ENCODE measurements at places on chromosomes 3 and 15.

- no peak for DNase-seq
These were observed 27.9 kb upstream of the NIT2 start for GRCh38 chr3:100306695-100307094.

GRCh38 chr3:129690406-129690805 lies 83.9 kb upstream of the PLXND1 start:
- peak; percentile 39 for DNase-seq

DNA sequence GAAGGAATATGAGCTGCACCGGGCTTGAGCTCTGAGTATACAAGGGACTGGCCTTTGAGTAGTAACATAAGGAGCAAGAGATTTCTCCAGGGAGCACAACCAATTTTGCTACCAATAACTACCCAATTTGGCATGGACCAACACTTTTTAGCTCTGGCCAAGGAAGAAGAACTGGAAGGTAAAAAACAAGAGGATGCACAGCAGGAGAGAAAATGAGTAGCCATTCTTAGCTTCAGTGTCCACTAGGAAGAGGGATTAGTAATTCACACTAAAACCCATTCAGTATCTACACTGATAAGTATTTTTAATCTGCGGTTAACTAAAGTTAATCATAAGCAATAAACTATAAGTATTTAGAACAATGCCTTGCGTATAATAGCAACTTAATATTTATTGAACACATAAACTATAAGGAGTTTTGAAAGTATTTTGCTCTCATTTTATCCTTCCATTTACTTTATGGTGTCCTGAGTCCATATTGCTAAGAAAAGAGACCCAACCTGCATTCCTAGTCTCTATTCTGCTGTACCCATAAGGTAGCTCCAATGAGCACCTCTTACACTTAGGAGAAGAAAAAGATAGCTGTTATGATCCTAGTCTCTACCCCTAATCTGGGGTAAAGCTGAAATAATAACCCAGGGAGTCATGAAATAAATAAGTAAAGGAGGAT lies 268.9 kb downstream of the IGSF11 start:
- DNase-seq, result no peak

DNA sequence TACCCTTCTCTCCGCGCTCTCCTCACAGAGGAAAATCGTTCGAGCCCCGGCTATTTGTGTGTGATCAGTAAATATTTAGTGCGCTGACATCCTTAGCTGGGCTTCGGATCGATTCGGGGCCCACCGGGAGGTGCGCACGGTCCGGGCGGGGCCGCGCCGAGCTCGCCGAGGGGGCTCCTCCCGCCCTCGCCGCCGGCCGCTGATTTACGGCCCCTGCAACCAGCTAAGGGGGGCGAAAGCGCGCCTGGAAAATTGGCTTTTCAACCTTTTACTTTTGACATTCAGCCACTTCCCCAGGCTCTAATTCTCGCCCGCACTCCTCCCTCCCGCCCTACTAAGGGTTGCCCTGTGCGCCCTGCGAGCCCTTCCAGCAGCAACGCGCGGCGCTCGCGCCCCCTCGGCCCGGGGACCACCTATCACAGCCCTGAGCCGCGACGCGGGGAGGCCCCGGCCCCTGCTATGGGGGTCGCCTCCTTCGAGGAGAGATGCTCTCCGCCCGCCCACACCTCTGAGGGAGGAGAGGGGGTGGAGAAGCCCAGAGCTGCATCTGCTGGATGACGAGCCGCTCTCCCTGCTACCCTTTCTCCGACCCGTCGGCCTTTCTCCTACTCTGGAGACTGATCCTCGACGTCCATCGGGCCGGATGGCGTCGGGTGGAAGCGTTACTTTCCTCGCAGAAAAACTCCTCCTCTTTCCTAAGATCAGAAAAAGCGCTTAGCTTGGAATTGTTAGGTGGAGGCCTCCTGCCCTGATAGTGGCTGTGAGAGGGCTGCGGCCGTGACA lies 7.8 kb upstream of the NR2F2 start:
- no peak for DNase-seq

- no peak for DNase-seq
These were observed 7.6 kb downstream of the SELENOS start for GRCh38 chr15:101269479-101270223.

- no peak for DNase-seq
These were observed 7.0 kb upstream of the THBS1 start for GRCh38 chr15:39573844-39574243.

DNA sequence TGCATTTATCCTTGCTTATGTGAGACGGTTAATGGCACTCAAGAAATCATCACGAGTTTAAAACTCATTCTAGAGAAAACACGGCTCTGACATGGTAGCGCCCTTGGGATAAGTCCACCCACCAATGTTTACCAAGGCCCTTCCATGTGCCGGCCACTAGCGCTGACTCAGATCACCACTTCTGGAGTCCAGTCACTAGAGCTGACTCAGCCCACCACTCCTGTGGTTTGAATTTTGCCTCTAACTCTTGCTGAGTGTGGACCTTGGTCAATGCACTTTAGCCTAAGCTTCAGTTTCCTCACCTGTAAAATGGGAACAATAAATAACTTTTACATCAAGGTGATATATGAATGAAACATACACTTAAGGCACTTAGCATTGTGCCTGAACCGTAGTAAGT lies 358.4 kb upstream of the PROK2 start:
- no peak for DNase-seq

- DNase-seq, result no peak
These were observed 194.2 kb downstream of the PLCL2 start for GRCh38 chr3:17078926-17079465.

DNA sequence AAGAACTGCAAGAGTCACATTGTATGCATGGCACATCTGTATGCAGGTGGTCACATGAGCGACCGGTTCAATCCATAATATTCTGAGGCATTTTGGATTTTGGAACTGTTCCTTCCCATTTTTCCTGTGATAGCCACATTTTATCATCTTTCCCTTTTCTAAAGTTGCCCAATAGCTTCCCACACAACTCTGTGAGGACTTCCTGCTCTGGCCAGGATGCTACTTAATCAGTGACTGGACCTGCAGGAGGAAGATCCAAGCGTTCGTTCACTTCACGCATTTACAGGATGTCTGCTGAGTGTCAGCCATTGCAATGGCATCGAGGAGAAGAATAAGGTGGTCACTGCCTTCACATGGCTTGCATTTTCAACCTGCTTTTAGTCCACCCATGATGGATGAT lies 9.8 kb downstream of the KLHL6 start:
- DNase-seq, result no peak

DNA sequence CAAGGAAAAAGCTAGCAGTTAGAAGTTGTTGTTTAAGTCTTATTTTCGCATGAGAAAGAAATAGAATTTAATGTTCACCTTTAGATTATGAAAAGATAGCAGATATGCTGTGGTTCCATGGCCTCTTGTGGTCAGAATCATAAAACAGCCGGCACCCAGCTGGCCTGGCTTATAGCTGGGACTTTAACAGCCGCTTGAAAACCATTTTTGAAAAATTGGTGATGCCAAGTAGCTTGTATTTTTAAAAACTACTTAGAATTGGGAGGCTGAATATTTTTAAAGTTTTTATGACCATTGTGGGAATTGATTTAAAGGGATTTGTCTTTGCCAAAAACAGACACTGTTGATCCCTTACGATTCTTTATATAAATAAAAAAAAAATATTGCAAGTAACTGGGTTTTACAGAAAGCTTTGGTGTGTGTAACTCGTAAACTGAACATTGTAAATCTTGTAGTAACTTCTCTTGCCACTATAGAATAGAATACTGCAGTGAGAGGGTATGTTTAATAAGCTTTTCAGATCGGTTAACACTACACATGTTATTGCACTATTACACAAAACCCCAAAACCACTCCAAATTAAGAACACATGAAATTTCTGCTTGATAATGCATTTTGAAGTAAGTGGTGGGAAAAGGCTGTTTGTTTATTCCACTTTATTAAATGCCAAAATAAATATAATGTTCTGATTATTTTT lies 6.6 kb downstream of the ARRDC4 start:
- no peak for DNase-seq

- DNase-seq, result no peak
These were observed 10.2 kb upstream of the HHATL start for GRCh38 chr3:42712688-42713372.

DNA sequence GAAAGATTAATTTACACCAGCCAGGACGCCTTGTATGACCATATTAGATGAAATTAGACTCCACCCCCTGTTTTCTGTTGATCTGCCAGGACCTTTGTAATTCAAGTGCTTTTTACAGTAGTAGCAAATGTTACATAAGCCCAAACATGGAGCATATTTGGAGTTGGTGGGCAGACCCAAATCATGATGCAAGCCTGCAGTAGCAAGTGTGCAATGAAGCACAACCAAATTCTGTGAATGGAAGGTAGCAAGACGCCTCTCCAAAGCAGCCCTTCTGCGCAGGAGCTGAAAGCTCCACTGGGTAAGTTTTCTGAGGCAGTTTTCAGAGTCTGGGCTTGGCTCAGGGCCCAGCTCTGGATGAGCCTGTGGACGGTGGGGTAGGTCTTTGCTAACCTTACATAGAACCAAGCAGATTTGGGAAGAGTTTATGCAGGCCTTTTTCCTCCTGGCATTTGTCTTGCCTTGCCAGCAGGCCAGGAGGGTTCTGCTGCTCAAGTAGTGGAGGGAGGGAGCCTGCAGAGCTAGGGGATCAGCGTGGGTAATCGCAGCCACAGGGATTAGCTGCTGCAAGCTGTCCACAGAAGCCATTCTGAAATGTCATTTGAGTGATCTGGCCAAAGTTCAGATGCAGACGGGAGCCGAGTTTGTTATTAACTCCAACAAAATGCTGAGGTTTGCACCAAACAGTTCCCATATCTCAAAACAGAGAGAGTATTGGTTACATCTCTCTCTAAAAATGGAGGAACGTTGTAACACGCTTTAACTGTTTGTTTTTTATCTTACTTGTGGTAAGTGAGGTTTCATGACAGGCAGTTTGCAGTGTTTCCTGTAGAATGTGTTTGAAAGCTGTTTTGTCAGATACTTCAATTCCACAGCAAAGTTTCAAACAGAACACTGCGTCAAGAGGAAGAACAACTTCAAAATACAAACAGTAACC lies 55.4 kb downstream of the PSMD6 start:
- no peak for DNase-seq

- no peak for DNase-seq
These were observed 46.7 kb downstream of the CAPN3 start for GRCh38 chr15:42405863-42406482.

- no peak for DNase-seq
These were observed 110.0 kb downstream of the AQP9 start for GRCh38 chr15:58247855-58248842.

GRCh38 chr3:149532489-149533180 lies 58.1 kb downstream of the TM4SF4 start:
- DNase-seq, result peak; percentile 4

- DNase-seq, result no peak
These were observed 13.8 kb downstream of the BDH1 start for GRCh38 chr3:197541756-197542539.

GRCh38 chr15:61253186-61253585 lies 24.1 kb upstream of the RORA start:
- DNase-seq, result no peak

GRCh38 chr3:19190602-19191001 lies 42.3 kb downstream of the KCNH8 start:
- DNase-seq, result no peak

- DNase-seq, result no peak
These were observed 242.6 kb upstream of the RGMA start for GRCh38 chr15:93331545-93332167.

- DNase-seq, result no peak
These were observed 181.7 kb downstream of the GBE1 start for GRCh38 chr3:81579744-81580143.

- no peak for DNase-seq
These were observed 364.1 kb upstream of the TBL1XR1 start for GRCh38 chr3:177561365-177561764.

DNA sequence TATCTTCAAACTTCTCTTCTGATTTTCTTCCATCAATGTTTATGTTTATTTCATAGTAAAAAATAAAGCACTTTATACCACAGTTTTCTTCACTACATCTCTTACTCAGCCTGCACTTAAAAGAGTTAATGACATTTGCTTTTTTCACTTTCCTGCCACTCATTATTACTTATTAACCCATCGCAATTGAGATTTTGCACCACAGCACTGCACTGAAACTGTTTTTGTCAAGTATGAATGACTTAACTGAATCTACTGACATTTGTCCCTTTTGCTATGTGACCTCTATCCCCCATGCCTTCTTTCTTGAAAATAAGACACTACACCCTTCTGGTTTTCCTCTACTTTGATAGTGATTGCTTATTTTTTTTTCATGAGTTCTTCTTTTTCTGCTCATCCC lies 739.7 kb upstream of the DPPA4 start:
- no peak for DNase-seq

DNA sequence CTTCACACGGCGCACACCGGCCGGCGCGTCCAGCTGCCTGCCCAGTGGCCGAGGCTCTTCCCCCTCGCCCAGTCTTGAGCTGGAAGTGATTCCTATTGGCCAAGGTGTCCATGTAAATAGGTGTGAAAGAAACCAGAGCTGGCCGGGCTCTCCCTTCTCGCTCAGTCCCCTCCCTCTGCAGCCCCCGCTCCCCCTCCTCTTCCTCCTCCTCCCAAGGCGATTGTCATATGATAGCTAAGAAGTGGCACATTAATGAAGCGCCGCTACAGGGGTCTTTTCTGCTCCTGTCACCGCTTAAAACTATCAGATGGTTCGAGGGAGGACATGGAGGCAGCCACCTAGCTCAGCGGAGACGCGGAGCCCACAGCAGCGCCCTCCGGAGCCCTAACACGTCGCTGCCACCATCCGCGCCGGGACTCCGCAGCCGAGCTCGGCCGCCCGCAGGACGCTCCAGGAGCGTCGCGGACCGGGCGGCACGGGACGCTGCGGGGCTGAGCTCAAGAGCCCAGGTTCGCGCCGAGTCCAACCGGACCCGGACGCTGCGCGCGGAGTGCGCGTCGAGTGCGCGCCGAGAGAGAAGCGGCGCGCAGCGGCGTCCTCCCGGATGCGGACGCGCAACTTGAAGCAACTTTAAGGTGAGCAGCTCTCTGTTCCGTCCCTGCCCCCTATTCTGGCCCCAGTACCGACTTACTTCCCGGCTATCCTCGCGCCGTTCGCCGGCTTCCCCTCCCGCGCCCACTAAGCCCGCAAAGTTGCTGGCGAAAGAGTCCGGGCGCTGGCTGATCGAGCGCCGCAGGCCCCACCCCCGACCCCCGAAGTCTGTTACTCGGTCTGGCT lies at the start of gene FOXB1:
FOXB1 (plus strand) TSS at position 303 of the 837 bp plus-strand sequence. CDS start 653 bp downstream, outside the sequence.
- no peak for DNase-seq

DNA sequence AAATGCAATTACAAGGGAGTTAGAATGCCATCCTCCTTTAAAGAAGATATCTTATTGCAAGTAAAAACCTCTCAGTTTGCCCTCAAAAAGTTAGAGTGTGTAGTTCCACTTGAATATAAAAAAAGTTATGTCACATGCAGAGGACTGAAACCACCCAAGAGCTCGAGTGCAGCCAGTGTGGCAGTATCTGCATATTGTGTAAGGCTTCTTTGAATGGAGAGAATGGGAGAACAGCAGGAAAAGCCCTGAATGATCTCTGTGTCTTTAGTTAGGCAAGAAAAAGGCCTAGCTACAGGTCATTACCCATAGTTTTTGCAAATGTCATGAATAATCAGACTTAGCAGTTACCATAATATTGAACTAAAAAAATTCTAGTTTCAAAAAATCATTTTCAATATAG lies 13.9 kb upstream of the TEX9 start:
- DNase-seq, result no peak

GRCh38 chr3:43629257-43629656 lies 7.4 kb upstream of the ANO10 start:
- peak; percentile 12 for DNase-seq

GRCh38 chr3:136819731-136820679 lies 1.1 kb downstream of the SLC35G2 start:
- no peak for DNase-seq

All from GM18507 (cell line).